ENCODE measurements at places on chromosomes 6 and 20. TPM values are rescaled to one million over a fixed set of nuclear protein-coding genes. Genes with fewer than 3 reads are reported as not detected.

DNA sequence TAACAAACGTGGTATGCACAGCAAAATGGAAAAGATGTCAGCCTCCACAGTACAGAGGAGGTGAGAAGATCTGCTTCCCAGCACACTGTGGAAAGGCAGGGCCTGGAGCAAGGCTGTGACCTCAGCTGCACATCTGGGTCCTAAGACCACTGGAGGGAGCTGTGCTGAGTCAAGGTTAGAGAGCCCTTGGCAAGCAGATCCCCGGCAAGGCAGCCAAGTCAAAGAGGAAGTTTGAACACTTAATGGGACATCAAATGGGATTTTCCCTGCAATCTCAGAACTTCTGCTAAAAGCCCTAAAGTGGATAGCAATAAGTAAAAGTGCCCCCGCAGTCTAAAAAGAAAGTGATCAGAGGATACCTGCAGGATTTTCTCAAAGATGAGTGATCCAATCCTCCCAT is 39.5 kb downstream of the UNC5CL start:
- DNase-seq, result peak; percentile 53

RBL1 gene
- total RNA-seq, result 21.3 TPM

DNA sequence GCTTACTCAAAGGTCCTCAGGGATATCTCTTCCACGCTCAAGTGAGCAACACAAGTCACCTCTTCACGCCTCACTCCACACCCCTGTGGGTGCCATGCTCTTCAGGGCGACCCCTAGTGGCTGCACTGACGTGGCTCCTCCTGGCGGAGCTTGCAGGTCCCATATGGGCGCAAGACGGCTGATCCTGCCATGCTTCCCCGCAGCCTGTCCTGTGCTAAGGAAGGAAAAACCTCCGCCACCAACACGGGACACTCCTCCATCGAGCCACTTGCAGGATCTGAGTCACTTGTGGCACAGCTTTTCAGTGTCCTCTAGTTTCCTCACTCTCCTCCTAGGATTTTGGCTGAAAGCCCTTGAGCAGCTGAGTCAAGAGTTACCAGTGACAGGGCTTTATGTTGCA is 90.7 kb downstream of the KHDC1L start:
- peak; percentile 87 for DNase-seq

- no peak for DNase-seq
These were observed 28.3 kb downstream of the L3MBTL3 start for GRCh38 chr6:130046671-130047070.

GRCh38 chr20:44223721-44224120 is 13.2 kb upstream of the OSER1 start:
- no peak for DNase-seq
